Heart right ventricle (tissue), 16 donors: ENCODE measurements at places on chromosomes 1 and 21. TPM values are rescaled to one million over a fixed set of nuclear protein-coding genes. Genes with fewer than 3 reads are reported as not detected.

GRCh38 chr1:65388908-65389695 is 31.4 kb upstream of the LEPR start:
- no peak for DNase-seq

The CLIC4 gene
- 289 TPM for total RNA-seq

GRCh38 chr1:18955441-18956192 is 859 bp downstream of the IFFO2 start:
- DNase-seq: no peak

- no peak for DNase-seq
Measured at GRCh38 chr21:41411449-41412089, 14.5 kb upstream of the MX1 start.

The SELE gene
- 0.75 TPM for total RNA-seq
